ENCODE measurements at places on chromosomes 2 and 18.

- peak; percentile 65 for DNase-seq
Observed at GRCh38 chr2:121529439-121530211, 1.1 kb upstream of the RNU4ATAC start.

DNA sequence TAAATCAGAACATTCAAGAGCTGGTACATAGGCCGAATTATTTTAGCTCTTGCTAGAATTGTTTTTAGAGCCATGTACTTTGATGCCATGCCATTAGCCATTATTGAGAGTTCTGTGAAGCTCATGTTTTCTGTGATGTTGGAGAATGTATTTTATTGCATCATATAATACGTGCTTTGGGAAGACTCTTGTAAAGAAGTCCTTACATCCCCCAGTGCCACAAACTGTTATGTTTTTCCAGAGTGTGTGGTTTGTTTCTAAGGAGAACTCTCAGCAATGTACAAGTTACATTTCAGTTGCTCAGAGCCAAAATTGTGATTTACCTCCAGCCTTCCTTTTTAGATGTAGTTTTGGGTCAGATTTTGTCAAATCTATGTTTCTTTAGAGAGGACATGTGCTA is 148.6 kb downstream of the HAUS1 start:
- DNase-seq: no peak

DNA sequence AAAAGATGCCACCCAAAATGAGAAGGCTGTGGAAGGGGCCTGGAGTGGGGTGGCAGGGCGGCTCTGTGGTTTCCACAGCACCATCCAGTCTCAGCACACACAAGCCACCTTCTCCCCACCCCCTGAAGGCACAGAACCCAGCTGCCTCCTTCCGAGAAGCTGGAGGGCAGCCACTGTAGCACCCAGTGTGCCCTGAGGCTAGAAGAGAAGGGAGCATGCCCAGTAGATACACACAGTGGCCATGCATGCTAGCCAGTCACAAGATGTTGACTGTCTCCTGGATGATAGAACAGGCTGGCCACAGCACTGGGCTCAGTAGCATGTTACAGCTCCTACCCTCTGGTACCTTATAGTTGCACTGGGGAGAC is 148.9 kb upstream of the EPAS1 start:
- no peak for DNase-seq

GRCh38 chr18:2971741-2972552 is 41.0 kb downstream of the LPIN2 start:
- no peak for DNase-seq

DNA sequence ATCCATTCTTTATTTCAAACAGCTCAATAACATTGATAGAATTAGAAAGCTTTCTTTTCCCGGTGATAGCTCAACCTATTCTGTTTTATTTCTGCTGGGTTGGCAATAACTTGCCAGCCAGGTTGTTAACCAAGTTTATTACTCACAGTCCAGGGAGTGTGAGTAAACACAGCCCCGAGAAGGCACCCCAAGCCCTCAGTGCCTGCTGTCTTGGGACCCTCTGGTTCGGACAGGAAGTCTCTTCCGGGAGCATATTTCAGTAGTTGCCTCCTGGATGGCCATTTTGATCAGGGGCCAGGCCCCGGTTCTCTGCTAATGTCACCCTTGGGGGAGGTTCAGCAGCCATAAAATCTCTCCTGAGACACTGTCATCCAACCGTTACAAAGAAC is 176.8 kb downstream of the INO80D start:
- DNase-seq: no peak

GRCh38 chr2:85599468-85600234 is 2.8 kb downstream of the TMEM150A start:
- DNase-seq: no peak

- no peak for DNase-seq
Observed at GRCh38 chr2:224901121-224901676, 141.1 kb downstream of the DOCK10 start.

DNA sequence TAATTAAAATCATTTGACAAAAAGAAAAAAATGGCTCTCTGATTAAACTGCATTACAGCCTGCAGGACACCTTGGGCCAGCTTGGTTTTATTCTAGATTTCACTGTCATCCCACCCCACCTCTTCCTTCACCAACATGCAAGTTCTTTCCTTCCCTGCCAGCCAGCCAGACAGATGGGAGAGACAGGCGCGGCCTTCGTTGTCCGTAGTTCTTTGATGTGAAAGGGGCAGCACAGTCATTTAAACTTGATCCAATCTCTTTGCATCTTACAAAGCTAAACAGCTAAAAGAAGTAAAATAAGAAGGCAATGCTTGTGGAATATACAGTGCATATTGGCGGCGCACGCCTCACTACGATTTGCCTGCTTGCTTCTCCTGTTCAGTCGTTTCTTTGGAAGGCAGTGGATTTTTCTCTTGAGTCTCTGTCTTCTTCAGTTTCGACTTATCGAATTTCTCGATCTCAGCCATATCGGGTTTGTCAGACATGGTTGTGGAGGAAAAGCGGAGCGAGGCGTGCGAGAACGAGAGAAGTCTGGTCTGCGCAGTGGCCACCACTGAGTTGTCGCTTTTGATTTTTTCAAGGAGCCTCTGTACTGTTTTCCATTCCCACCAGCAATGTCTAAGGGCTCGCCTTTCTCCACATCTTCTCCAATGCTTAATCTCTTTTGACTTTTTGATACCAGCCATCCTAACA is 22.4 kb downstream of the COLEC11 start:
- DNase-seq: no peak

DNA sequence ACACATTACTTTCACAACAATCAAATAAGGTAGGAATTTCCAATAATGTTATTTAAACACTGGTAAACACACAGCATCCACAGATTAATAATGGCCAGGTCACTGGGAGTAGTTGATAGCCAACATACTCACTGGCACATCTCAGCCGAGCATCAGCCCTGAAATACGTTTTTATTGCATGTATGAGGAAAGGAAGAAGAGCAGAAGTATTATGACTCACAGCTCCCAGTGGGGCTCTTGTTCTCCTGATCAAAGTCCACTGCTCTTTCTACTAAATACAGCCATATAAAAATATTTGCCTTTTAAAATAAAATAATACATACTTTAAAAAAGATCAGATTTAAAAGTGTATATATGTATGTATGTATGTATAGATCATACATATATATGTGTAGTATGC is 999.6 kb downstream of the SUCLG1 start:
- peak; percentile 28 for DNase-seq

- no peak for DNase-seq
Observed at GRCh38 chr2:40318921-40319320, 133.0 kb downstream of the SLC8A1 start.

GRCh38 chr2:9410108-9410507 is 13.2 kb downstream of the ITGB1BP1 start:
- no peak for DNase-seq

- DNase-seq: no peak
Observed at GRCh38 chr2:18612133-18612532, 22.8 kb upstream of the NT5C1B start.

GRCh38 chr18:37452015-37452414 is 113.6 kb downstream of the CELF4 start:
- DNase-seq: no peak

- DNase-seq: no peak
Observed at GRCh38 chr2:98932778-98933343, 3.2 kb downstream of the CRACDL start.

DNA sequence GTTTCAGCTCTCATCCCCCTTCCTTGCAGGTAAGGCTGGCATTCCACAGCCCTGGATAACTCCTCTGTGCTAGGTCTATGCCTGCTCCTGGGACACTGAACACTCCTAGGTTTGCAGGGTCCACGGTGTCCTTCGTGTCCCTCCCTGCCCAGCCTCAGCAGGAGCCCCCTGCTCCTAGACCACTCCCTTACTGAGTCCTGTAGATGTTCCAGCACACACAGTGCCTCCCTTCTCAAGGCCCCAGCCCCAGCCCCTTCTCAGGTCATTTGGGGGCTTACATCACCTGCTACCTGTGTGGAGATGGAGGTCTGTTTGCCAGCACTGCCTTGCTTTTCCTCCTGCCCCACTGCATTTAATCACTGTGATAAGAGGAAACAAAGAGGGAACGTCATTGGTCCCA is 146.4 kb upstream of the TNP1 start:
- DNase-seq: no peak

GRCh38 chr2:84309281-84309680 is 149.8 kb downstream of the SUCLG1 start:
- no peak for DNase-seq

GRCh38 chr2:127619203-127619590 is 26.8 kb upstream of the GPR17 start:
- no peak for DNase-seq

DNA sequence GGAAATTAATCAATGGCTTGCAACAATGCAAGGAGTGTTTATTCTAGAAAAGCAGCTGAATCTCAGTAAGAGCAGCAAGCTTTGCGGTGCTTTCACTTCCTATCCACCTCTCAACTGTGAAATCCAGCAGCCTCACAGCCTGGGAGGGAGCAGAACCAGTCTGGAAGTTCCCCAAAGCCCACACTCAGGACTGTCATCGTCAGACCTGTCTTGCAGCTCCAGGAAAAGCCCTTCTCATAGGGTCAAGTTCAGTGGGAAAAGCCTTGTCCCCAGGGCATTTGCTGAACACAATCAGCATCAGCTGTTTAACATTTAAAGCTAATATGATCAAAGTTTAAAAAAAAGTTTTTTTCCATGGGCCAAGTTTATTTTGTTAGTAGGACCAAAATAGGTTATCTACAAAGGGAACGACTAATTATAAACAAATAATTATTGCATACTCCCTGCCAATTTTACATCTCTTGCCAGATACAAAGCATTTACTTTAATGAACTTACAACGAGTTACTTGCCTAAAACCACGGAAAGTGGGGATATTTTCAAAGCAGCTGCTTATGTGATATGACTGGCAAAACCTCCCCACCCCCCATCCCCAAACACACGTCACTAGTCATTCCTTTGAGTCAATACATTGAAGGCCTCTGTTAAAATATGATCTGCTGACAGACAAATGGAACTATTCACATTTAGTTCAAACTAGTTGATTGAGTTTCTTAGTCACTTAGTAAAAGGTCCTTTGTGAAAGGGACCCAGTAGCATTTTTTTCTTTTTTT is 36.8 kb downstream of the PARD6G start:
- DNase-seq: no peak

DNA sequence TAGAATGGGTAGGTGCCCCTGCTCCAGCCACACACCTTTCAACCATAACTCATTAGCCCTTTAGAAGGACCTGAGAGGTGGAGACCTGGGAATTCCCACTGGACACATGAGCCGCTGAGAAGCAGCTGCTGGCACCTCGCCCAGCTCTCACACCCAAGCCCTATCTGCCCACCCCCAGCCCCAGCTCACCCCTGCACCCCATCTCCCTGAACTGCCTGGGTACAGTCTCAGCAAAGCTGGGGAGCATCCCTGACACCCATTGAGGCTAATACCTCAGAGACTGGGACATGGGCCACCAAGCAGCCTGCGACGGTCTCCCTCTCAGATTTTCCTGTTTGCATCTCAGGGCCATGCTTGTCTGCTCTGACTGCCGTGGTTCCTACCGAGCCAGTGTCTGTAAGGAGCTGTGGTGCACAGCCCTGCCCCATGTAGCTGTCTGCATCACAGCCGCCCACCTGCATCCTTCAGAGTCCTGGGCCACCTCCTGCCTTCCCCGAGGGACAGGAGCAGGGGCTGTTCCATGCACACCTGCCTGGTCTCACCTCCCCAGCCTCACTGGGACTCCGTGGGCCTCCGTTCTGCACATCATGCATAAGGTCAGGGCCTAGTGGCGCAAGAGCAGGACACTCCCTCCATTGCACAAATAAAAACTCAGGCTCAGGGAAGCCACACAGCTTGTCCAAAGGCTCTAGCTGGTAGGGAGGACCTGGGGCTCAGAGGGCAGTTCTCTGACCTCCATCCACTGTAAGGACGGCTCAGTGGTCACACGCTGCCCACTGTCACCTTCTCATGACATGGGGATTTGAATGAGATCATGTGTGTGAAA is 90.0 kb downstream of the SEPTIN10 start:
- DNase-seq: no peak

GRCh38 chr2:88144271-88144670 is 16.4 kb upstream of the FABP1 start:
- no peak for DNase-seq

GRCh38 chr2:28645553-28645952 is 106.1 kb upstream of the PPP1CB start:
- DNase-seq: no peak

GRCh38 chr2:241354668-241355658 is 1.1 kb upstream of the FARP2 start:
- DNase-seq: peak; percentile 64

DNA sequence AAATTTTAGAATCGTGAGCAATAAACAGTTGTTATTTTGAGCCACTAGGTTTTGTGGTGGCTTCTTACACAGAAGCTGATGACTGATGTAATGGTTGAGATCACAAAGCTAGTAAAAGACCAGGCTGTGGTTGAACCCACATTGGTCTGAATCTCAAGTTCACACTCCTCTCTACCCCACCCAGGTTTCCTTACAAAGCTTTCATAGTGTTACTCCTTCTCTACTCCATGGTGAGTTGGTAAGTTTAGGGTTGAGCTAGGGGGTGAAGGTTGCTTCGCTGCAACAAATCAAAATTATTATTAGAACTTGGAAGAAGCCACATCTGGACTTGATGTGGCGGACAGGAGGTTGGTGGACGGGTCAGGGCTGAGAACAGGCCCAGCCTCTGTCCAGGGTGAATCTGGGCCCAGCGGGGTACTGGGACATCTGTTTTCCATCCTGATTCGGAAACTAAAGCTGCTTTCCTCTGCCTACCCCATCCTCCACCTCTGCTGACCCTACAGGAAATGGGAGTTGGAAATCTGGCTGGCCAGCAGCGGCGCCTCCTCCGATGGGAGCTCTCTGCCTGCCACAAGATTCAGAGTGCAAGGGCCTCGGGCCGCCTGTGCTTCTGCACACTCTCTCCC is 86.3 kb downstream of the ZFP36L2 start:
- DNase-seq: no peak

DNA sequence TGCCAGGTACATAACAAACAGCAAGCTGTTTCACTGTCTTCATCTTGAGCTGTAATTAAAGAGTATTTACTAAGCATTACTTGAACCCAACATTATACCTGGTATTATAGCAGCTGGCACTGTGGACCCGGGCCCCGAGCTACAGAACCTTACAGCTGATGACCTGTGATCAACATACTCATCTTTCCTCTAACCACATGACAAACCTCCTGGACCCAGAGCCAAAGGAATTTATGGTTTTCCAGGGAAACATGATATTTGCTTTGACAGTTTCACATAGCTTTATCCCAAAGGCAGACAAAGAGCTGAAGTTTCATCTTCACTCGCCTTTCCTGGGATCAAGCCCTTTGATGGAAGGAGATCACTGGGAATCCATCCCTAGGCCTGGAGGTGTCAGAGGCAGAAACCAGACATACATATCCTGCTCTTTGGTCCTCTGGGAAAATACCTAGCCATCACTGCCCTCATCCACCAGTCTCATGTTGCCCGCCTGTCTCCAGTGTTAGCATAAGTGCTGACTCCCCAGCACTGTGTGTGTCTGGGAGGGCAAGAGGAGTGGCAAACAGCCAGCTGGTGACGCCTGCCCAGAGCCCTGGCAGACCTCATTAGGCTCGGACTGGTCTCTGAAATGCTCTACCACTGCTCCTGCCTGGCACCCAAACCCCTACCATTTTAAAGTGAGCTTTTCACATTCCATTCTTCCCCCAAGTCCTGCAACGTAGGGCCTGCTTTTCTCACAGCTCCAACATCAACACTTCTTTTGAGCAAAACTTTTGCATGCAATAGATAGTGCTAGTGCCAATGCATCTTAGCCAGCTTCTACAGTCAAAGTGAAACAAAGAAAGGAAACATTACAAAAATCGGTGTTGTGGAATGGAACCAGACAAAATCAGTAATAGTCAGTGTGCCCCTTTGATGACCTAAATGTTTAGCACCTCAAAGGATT is 138.8 kb upstream of the CTAGE1 start:
- no peak for DNase-seq

GRCh38 chr2:129253461-129253812 is 726.0 kb upstream of the RAB6C start:
- peak; percentile 8 for DNase-seq
